Jurkat, Clone E6-1 (cell line): ENCODE measurements at places on chromosomes 1 and 21.

DNA sequence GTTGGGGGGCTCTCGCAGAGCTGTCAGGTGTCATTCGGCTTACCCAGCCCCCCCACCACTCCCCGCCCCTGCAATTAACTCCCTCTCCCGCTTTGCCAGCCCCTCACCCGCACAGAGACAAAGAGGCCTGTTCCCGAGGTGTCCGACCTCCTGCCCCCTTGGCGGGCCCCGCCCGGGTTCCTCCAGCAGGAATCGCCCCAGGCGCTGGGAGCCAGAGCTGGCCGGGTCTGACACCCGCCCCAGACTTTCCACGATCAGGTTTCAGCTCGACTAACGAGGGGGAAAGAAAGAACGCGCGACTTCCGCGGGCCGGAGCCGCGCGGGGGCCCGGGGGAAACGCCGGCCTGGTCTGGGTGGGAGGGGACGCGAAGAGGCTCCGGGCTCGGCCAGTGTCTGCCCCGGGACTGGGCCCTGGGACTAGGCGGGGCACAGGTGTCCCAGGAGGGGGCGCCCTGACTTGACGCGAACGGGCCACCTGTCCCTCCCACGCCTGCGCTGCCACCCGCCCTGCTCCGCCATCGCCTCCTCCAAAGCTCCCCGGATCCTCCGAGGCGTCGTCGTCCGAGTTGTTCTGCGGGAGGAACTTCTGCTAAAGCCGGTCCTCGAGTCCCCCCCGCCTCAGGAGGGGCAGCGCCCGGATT, 36.4 kb upstream of the HHAT start:
- DNase-seq, result no peak

DNA sequence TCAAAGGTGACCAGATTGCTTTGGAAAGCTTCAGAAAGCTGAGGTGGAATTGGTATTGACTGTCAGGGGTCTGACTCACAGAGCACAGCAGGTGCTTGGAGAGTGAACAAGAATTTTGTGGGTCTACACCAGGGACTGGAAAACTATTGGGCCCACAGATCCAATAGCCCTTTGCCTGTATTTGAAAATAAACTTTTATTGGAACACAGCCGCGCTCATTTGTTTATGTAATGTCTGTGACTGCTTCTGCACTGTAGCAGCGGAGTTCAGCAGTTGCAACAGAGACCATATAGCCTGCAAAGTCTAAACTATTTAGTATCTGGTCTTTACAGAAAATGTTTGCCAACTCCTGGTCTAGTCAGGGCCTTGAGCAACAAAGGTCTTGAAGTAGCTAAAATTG, 315.6 kb downstream of the NFIA start:
- DNase-seq, result no peak

DNA sequence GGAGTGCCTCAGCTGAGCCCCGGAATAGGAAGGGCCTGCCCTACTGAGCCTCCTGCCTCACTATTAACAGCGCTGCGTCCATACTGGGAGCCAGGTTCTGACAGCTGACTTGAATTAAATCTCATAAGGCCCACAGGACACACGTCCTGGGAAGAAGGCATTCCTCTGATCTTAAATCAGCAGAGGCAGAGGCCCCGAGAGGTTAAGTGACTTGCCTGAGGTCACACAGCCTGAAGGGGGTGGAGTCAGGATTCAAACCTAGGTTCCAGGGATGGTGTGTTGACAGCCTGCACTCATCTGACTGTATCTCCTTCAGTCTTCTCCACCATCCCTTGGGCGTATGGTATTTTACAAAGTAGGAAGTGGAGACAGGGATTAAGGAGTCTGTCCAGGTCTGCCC, 79.8 kb downstream of the AJAP1 start:
- no peak for DNase-seq

GRCh38 chr1:40318476-40318875, 1.4 kb upstream of the COL9A2 start:
- no peak for DNase-seq

GRCh38 chr1:92554216-92554615, 67.5 kb upstream of the GFI1 start:
- DNase-seq, result no peak

DNA sequence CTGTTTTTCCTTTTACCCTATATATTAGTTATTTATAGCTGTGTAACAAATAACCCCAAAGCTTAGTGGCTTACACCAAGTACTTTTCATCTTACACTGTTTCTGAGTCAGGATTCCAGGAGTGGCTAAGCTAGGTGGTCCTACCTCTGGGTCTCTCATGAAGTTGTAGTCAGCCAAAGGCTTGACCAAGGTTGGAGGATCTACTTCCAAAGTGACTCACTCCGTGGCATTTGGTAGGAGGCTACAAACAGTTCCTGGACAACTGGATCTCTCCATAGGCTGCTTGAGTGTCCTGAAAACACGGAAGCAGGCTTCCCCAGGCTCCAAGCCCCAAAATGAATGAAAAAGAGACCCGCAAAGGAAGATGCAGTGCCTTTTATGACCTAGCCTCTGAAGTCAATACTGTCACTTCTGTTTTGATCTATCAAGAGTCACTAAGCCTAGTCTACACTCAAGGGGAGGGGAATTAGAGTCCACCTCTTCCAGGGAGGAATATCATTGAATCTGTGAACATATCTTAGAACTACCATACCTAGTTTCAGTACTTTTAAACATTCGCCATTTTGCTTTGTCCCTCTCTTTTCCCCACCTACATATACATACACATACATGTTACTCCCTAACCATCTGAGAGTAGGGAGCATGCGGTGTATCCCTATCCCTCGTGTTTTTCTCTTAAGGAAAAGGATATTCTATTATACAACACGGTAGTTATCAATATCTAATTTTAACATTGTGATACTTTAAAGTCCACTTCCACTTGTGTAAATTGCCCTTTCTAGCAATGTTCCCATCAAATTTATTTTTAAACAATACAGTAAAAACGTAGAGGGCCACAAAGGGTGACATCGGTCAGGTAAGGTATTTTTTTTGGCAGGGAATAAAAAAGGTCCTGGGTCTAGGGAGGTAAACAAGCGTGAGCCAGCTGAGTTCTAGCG, 67.2 kb downstream of the SLC35A3 start:
- DNase-seq, result no peak

- no peak for DNase-seq
These were observed 3.2 kb upstream of the SAMD13 start for GRCh38 chr1:84298328-84298683.

GRCh38 chr1:8965121-8965820, 19.6 kb downstream of the CA6 start:
- DNase-seq, result no peak

- DNase-seq, result no peak
These were observed 111.3 kb downstream of the PLPPR5 start for GRCh38 chr1:98893371-98893770.

DNA sequence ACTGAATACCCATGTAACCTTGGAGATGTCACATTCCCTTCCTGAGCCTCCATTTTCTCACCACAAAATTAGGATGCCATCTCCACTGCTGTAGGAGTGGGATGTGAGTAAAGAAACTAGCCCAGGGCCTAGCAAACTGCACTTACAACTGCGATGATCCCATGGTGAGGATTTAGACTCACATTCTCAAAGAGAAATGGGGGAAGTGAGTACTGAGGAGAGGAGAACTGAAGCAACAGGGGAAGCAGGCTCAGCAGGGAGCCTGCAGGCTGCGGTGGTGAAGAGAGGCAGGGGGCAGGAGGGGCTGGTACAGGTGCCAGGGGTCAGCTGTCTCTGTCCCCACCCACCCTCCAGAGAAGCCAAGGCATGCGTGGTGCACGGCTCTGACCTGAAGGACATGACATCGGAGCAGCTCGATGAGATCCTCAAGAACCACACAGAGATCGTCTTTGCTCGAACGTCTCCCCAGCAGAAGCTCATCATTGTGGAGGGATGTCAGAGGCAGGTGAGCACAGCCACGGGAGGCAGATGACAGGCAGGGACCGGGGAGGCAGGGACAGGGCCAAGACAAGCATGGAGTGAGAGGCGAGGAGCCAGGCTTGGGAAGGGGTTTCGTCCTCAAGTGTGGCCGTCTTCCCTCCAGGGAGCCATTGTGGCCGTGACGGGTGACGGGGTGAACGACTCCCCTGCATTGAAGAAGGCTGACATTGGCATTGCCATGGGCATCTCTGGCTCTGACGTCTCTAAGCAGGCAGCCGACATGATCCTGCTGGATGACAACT, 16.4 kb upstream of the ATP1A4 start:
- DNase-seq, result no peak

- no peak for DNase-seq
These were observed 84.6 kb downstream of the KAZN start for GRCh38 chr1:14682941-14683621.

DNA sequence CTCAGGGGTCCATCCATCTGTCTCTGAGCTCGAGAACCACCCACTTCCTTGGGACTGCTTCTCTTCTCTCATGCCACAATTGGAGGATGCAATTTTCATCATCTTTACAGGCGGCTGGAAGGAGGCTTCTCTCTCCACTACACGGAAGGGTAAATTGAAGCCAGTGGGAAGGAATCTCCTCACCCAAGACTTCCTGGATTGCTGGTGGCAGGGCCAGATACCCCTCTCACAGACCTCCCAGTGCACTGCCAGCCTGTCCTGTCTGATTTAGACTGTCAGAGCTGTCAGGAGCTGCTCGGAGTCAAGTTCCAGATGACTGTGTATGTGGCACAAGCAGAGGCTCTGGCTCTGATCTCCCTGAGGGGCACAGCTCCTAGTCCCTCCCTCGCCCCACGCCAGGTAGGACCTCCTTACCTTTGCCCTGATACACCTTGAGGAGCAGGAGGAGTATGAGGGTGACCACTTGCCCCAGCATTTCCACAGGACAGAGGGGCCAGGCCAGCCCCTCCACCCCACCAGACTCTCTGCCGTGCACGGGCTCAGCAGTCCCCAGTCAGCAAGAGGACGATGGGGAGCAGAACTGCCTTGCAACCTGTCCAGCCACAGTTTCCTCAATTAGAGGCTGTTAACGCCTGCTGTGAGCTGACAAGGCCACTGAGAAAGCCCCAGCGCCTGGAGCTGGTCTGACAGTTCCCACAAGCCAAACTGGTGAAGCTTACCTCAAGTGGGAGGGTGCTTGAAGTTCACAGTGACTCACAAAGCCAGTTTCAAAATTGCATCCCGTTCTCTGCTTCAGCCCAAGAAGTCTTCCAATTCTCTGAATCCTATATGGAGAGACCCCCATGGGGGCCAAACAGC, at the start of gene CD244:
Gene CD244, minus strand, starts transcription at position 685 of the 858 bp plus-strand sequence. Its CDS starts 210 bp downstream, at position 475.
- peak; percentile 50 for DNase-seq

DNA sequence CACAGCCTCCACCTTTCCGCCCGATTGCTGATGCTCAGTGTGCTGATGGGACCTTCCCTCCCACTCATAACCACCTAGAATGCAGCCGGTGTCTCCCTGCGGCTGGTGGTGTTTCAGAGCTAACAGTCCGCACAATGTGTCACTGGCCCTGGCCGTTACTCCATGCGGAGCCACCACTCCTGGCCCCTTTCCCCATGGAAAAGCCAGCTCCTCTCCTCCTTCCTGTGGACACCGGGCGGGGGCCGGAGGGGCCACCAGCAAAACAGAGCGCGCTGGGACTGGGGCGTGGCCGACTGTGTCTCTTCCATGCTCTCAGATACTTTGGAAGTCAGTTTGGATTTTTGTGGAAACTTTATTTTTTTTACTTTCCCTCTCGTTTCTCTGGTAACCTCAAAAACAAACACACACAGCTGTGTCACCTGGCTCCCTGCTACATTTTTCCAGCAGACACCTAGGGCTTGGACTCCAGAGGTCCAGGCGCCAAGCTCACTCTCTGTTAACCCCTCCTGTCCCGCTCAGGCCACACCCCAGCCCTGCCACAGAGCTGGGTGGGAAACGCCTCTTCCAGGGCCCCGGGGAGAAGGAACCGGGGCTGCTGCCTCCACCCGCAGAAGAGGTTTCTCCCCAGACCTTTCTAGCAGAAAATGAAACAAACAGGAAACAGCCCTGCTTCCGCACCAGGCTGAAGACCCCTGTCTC, 32.5 kb upstream of the COL6A2 start:
- peak; percentile 6 for DNase-seq

DNA sequence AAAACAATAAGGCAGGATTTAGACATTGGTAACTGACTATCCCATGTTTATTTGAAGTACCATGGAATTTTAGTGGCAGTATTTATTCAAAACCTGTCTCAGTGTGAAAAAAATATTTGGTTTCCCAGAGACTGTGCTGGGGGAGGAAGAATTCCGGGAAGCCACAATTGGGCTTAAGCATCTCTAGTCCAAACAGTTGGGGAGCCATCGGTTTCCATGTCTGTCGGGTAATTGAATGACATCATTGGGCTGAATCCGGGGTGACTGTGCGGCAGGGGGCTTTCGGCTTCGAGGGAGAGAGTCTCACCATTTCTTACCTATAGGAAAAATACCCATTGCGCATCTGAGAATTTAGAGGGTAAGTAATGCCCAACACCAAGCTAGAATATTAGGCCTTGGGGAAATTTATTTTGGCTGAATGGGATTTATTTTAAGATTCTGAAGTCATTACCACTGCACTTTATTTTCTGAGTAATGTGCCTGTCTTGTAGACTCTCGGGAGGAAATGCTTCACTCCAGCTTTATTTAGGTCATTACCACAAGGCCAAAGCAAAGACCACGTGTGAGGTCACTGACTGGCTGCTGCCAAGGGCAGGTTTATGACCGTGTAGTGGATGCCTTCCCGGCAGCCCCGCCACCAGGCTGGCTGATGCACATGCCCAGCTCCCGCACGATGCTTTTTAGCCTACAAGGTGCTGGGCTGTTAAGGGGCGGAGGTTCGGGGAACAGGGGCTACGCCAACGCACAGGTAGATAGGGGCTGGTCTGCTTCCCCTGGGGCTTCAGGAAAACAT, 23.1 kb upstream of the UMODL1 start:
- no peak for DNase-seq

DNA sequence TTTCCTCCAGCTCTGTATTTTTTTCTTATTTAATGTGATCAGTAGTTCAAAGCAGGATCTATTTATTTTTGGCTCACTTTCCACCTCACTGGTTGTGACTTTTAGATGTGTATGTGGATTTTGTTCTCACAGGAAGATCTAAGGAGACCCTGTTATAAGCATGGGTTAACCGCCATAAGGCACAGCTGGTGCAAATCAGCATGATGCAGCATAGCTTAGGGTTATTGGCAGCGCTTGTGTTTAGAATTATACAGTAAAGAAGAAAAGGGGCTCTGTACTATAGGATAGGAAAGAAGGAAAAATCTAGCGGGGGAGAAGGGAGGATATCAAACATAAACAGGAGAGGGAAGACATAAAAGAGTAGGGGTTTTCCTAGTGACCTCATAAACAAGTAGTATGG, 26.9 kb upstream of the RGL1 start:
- peak; percentile 54 for DNase-seq

GRCh38 chr1:30684881-30685795, 38.2 kb downstream of the MATN1 start:
- DNase-seq, result no peak

DNA sequence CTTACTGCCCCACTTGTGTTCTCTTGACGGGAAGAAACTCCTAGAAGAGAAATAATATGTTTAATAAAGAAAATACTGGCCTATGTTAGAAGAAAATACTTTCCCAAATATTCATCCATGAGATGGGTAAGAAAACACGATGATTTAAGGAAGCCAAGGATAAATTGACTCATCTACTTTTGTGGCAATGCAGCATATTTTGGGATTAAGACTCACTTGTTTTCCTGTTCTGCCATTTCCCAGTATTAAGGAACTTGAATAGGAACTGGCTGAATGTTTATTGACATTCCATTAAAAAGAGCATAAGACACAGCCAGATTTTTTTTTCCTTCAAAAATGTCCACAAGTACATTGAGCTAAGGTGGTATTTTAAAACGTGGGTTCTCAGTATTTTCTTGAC, 10.9 kb upstream of the ADAMTS5 start:
- DNase-seq, result no peak

GRCh38 chr1:200880212-200880611, 7.4 kb downstream of the GPR25 start:
- DNase-seq, result no peak
